ENCODE measurements at places on chromosomes 4 and X.

DNA sequence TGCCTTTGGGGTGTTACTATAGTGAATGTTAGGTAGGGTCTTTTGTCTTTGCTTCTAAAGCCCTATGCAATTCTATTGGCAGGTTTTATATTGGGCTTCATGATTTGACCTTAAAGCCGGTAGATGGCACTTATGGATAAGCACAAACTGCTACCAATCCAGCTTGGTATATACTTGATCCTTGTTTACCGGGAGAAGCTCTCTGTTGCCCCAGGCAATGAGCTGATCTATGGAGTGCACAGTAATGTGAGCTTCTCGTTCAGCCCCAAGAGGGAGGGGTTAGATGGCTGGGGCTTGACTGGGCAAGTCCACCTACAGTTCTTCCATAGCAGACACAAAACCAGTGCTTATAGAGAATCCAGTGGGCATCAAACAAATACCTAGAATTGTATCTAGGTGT, 287.2 kb upstream of the CT83 start:
- DNase-seq: no peak

DNA sequence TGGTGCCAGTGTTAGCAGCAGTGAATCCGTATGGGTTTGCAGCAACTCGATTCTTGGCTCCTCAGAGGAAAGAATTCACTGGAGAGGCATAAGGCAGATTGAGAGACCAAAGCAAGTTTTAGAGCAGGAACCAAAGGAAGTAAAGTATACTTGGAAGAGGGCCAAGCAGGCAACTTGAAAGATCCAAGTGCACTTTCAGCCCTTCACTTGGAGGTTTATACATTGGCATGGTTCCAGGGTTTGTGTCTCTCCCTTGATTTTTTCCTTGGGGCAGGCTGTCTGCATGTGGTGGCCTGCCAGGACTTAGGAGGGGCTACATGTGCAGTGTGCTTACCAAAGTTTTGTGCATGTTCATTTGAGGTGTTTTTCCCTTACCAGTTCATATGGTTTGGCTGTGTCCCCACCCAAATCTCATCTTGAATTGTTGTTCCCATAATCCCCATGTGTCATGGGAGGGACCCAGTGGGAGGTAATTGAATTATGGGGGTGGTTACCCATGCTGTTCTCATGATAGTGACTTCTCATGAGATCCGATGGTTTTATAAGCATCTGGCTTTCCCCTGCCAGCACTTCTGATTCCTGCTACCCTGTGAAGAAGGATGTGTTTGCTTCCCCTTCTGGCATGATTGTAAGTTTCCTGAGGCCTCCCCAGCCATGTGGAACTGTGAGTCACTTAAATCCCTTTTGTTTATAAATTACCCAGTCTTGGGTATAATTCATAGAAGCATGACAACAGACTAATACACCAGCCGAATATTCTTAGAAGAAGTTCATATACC, 86.2 kb upstream of the TSPAN5 start:
- DNase-seq: no peak

DNA sequence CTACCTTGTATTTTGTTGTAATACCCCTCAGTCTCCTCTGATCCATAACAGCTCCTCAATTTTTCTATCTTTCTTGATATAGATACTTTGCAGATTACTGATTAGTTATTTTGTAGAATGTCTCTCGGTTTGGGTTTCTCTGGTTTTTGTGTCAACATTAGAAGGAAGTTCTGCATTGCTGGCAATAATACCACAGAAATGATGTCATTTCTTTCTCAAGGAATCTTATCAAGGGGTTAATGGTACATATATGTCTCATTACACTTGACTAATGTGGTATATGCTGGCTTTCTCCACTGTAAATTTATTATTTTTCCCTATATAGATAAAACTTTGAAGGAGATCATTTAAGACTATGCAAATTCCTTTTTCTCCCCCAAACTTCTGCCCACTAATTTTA, 183.6 kb upstream of the DKK2 start:
- DNase-seq: no peak

DNA sequence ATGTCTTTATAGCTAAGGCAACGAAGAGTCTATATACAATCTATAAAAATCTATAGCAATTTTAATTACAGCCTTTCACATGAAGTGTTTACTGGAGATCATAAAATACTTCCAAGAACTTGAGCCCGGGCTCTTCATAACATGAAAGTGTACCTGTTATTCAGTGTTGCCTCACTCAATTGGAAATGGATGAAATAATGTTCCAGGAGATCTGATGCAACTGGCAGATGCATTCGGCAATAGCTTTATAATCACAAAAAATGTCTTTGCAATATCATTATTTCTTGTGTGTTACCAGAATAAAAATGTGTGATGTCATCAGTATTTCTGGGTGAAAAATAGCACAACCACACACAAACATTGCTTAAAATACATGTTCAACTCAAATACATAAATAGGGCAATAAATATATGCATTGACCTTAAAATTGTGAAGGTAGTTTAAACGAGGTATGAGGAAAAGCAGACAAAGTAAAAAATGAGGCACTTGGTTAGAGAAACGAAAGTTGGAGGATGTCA, 1266.8 kb upstream of the PCDH7 start:
- no peak for DNase-seq

DNA sequence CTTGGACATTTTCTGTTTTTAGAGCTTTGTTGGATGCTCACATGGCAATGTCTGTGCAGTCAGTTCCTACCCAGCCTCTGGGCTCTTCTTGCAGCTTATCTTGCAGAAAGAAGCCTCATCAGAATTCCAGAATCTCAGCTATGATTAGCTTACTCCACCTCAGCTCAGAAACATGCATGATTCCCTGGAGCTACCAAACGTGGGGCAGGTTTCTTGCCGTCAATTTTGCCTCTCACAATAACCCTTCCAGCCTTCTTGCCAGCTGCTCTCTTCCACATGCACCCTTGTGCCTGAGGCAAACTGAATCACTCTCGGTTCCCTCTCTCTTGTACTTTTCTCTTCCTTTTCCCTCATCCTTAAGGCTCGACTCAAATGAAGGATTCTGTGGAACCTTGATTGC, 141.4 kb downstream of the PTTG2 start:
- DNase-seq: no peak

DNA sequence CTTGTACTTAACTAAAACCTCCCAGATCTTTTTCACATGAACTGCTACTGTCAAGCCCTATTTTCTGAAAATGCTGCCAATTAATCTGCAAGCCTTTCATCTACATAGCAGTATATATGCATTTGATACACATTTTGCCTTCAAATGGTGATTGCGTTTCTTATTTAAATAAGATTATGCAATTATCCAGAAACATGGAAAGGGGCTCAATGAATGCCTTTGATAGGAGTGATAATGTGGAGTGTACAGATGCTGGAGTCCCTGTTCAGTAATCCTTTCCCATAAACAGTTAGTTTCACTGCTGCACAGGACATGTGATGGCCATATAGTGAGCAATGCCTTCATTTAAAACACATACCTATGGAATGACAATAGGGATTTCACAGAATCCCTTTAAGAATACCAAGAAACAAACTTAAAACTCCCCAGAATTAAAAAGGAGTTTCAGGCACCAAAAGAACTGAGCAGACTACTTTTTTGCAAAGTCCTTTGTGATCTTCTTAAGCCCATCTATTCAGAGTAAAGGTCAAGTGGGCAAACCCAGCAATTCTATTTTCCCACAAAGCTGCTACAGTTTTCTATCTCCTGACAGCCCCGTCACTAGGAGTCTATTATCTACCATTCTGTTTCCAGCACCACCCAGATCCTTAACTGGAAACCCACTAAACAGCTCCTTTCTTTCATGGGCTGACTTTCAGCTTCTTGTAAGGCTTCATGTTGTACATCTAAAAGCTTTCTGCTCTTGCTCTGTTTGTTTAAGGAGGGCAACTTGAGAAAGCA, 120.3 kb downstream of the UNC5C start:
- no peak for DNase-seq

DNA sequence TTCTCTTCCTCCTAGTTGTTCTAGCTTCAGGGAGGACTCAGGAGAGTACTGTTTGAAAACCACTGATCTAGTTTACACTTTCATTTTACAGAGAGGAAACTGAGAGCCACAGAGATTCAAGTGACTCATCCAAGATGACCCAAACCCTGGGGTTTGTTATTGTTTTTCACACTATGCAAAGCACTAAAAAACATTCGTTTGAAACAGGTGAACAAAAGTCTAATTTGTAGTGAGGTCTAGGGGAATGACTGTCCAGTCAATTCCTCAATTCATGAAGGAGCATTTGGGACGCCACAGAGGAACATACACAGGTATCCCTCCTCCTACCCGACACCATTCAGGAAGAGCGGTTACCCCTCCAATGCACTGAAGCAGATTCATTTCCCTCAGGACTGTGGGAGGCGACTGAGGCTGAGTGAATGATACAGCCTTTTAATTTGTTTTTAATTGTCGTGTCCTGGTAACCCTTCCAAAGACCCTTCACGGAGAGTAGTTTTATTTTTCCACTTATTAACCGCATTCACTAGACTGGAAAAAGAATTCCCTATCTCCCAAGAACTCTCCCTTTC, 30.3 kb downstream of the TLR10 start:
- no peak for DNase-seq

- no peak for DNase-seq
Measured at GRCh38 chr4:37627263-37627662, 58.9 kb downstream of the RELL1 start.

DNA sequence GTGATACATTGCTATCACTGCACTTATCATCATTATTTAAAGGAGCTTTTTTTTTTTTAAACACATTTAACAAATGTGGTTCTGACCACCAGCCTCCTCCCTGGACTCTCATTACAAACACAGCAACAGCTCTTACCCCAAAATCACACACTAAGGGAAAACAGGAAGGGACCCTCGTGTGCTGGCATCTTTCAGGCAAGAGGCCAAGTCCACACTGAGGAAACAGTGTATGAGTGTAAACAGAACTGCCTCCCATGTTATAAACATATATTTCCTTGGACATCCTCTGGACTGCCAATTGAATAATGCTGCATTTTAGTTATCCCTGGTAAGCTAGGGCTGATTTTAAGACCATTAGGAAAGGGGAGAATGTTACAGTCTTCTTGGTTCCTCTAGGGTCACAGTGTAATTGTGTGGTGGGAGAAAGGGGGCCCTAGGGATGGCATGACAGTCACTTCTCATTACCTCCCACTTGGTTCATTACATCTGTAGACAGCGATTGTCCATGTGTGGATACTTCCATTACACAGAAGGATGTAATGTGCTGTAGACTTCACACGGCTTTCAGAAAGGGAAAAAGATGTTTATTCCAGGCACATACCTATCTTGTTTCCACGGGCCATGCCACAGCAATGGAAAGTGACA, 244.6 kb upstream of the TET2 start:
- DNase-seq: no peak

DNA sequence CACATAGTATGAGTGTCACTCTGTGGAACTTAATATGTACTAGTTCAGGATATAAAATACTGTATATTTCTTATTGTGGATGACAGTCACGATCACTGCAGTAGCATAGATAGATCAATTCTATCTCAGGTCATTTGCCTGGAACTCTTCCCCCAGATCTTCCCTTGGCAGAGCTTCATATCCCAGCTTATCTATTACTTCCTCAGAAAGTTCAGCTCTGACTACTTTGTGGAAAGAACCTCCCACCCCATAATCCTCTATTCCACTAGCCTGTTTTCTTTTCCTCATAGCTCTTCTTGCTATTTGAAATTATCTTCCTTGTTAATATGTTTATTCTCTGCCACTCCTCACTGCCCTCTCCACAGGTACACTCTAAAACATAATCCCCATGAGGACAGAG, 10.9 kb downstream of the FAM241A start:
- no peak for DNase-seq

- DNase-seq: no peak
Measured at GRCh38 chrX:3346501-3347259, at the start of gene MXRA5. Gene MXRA5, minus strand, starts transcription at chrX:3346652. Its CDS starts 2,819 bp downstream, at chrX:3343833.

All from amygdala (tissue), 56 donors.